Muscle of arm (tissue), 14 donors: ENCODE measurements at places on chromosomes 2 and 18. TPM values are rescaled to one million over a fixed set of nuclear protein-coding genes. Genes with fewer than 3 reads are reported as not detected.
A peak's percentile ranks its signal among the peaks of the same experiment; 100 is the strongest.

DNA sequence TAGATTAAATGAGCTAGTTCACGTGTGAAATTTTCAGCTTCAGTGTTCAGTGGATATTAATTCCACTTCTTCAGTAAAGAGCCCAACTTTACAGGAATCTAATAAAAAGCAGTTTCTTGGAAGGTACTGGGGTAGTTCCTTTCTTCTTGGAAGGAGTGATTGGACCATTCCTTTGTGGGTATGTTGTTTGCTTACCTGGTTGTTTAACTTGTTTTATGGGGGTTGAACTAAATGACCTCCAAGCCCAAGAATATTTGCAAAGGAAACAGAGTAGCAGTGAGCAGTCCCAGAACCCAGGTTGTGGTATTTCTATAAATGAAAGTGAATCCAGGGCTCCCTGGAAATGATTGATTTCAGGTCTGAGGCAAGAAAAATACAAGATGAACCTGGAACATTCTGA, 31.4 kb downstream of the KCNJ13 start:
- no peak for DNase-seq

DNA sequence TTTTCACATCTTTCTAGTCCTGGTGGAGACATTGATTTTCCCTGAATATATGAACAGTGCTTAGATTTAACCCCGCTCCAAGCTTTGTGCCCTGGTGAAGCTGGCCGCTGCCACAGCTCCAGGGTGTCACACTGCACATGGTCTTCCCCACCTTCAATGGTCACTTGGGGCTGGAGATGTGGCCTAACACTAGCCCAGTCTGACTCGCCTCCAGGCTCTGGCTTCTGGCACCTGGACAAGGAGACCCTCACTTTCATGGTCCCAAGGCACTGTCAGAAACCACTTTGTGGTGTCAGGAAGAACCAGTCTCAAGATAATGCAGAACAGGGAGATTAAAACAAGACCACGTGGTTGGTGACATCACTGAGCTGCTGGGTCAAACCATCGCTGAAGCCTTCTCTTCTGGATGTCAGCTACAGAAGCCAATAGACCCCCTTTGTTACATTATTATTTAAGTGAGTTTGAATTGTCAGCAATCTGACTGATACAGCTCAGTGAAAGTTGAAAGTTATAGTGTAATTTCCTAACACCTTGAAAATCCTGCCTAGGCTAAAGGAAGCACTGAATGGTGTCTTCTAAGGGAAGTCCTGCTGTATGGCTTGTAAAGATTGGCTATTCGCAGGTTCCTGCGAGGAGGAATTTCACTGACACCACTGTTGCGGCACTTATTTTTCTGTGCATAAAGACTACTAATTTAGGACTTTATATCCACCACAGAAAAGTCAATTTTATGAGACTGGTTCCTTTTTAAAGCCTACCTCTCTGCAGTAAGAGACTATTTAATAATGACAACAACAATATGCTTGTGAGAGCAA, 55.0 kb upstream of the CTDP1 start:
- no peak for DNase-seq

DNA sequence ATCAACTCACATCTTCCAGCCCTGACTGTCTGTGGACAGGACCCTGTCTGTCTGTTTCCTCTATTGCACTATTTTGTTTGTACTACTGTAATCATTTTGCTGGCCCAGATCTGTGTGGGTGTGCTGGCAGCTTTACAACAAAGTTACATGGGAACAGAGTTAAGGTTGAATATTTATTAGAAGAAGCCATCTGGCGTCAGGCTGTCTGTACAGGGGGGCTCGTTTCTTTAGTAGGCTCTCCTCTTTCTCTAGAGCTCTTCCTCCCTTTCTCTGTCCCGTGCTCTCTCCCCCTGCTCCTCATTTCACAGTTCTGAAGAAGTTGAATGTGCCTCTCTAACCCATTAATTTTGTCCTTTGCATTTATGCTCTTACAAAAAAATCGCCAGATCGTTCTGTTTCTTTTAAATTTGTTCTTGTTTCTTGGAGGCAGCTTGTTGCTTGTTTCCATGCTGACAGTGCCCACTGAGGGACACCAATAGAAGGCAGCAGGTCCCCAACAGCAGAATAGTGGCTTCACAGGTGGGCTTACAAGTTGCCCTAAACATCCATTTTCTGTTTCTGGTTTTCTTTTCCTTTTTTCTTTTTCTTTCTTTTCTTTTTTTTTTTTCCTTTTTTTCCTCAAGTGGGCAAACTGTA, 315.2 kb upstream of the ZEB2 start:
- peak; percentile 71 for DNase-seq

DNA sequence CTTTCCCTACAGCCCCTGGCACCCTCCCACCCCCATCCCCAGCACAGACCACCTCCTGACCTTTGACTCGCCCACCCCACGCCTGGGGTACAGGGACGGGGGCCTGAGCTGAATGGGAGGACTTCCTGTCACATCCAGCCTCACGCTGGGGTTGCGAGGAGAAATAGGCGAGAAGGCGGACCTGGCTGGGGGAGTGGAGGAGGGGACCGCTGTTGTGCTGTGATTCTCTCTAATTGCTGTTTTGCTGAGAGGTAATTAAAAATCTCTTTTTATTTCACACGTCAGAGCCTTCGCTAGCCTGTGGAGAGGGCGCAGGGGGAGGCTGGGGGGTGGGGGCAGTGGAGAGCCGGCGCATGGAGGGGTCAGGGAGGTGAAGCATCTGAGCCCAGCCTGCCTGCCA, 9.7 kb upstream of the ECEL1 start:
- no peak for DNase-seq

GRCh38 chr18:63192126-63192884, 127.3 kb downstream of the BCL2 start:
- no peak for DNase-seq

DNA sequence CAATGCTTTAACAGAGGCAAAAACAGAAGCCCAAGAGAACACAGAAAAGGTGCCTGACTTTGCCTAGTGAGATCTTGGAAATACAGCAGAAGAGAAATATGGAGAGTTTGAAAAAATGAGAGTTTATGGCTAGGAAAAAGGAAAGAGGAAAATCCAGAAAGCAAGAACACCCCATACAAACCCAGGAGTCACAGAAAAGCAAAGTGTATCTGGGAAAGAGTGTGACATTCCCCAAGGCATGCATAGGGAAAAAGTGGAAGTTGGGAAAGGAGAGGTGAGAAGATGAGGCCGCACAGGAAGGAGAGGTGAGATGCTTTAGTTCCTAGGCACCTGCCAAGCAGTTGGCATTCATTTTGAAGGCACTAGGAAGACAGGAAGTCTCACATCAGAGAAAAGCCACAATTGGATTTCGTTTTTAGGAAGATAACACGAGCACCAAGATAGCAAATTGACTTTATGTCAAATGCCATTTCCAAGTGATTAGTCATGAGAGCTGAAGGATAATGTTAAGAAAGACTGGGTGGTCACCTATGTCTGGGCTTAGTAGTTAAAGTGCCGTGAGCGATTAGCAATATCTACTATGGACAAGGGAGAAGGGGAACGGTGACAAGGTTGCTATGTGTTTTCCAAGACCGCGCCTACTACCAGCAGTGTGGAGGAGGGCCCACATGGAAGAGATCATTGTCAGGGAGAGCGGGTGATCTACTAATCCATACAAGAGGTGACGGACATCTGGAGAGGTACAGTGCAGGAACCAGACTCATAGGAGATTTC, 224.1 kb upstream of the PARD3B start:
- no peak for DNase-seq

GRCh38 chr18:24346254-24346653, 51.4 kb downstream of the OSBPL1A start:
- DNase-seq: no peak

GRCh38 chr2:175926272-175926671, 75.8 kb downstream of the LNPK start:
- no peak for DNase-seq

DNA sequence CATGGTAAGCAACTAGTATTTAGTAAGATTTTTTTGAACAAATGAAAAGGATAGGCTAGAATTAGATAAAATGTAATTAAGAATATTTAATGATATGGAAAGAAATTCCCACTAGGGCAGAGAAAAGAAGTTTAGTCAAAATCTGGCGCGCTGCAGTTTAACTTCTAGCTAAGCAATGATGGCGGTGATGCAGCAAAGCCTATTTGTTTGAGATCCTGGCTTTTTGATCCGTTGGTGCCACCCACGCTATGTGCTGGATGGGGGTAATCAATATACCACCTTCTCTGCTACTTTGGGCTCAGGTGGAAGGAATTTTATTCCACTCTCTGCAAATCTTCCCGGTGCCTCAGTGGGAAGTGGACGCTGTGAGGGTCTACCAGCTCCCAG, 421 bp upstream of the FAM171B start:
- peak; percentile 7 for DNase-seq

- DNase-seq: no peak
Observed at GRCh38 chr2:207883002-207883780, 113.5 kb upstream of the FZD5 start.

DNA sequence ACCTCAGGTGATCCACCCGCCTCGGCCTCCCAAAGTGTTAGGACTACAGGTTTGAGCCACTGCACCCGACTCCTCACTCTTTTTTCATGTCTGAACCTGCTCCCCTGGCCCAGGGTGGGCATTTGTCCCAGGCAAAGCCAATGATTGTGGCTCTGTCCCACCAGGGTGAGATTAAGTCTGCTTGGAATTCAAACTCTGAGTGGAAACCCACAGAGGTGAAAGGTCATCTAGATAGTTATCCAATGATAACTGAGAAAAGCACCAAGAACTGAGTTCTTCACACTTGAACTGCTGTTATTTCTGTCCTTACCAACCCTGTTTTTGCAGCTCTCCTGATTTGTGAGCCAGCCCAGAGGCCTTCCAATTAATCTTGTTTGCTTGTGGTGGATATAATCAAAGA, 62.4 kb upstream of the ACVR1 start:
- no peak for DNase-seq

DNA sequence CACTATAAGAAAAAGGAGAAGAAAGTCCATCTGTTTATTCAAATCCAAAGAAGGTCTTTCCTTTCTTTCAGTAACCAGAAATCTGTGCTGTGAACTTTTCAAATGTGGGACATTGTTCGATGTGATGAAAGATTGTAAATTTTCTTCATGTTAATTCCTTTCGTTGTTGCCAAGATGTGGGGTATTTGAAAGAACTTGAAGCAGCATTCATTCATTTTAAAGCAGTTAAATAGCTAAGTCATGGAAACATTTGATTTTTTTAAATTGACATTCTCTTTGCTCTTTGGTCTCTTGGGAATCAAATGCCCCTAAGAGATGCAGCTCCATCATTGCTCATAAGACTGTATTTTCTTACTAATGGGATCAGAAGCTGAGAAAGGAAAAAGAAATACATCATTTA, 93.7 kb upstream of the EHBP1 start:
- DNase-seq: no peak

GRCh38 chr2:77108915-77109314, 413.3 kb downstream of the LRRTM4 start:
- DNase-seq: no peak

DNA sequence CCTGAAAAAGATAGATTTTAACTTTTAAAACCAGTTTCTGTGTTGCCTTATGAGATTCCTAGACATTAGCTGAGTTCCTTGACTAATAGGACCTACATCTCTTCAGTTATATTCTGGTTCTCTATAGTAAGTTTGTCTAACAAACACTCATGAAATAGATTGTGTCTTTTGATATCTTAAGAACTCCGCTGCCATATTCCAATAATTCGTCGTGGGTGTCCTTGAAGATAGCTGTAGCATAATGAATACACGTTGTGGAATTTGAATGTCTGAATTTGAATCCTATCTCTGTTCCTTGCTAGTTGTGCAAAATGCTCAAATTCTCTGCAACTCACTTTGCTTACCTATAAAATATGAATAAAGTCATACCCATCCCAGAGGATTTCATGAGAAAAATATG, 176.8 kb upstream of the COL3A1 start:
- DNase-seq: no peak

- no peak for DNase-seq
Observed at GRCh38 chr2:81714817-81715216, 1410.3 kb upstream of the LRRTM1 start.

DNA sequence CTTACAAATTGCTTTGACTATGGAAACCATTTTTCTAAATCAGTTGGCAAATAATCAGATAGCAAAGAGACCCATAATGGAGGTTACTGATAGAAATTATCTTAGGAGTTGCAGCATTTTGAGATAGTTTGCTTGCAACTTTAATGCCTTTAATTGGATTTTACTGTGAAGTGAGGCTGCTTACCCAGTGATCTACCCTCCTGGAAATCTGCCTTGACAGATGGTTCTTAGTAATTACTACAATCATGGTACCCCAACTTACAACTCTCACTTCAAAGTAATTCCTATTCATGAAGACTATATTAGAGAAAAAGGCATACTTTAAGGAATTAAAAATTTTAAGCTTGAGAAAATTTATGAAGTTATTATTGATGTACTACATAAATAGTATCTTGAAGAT, 1288.6 kb upstream of the CDH2 start:
- DNase-seq: no peak

DNA sequence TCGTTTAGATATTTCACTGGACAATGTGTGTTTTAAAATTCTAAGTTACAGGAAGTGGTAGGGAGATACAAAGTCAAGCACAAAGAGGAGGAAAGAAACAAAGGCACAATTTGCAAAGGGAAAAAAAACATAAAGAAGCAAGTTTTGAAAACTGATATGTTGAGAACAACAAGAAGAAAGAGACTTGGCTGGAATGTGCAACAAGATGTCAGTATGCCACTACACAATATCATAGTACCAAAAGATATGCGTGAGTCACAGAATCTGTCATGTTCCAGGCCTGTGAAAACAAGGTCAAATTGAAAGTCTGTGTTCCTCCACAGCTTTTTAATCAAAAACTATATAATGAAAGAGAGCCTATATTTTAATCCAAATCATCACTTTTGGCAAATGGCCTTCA, 12.0 kb downstream of the EXOC6B start:
- no peak for DNase-seq

- no peak for DNase-seq
Observed at GRCh38 chr2:213224366-213224765, 59.9 kb upstream of the SPAG16 start.

DNA sequence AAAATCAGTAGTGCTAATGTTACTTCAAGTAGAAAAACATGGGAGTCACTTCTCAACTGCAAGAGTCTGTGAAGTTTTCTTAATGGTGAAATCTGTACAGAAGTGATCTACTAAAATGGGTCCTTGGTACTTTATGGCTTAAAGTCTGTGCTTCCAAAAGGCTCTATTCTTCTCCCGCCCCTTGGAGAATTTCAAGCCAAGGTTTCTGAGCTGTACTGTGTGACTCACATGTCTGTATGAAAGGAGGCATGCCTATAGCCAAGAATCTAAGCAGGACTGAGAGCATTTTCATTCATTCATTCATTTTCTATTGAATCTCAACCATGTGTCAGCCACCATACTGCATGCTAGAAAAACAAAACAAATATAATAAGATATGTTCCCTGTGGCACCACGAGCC, 19.8 kb upstream of the DDX18 start:
- no peak for DNase-seq

GRCh38 chr2:124187948-124188347, 162.9 kb downstream of the CNTNAP5 start:
- DNase-seq: no peak

The POTEI gene
- polyA plus RNA-seq: 0.07 TPM

The IAH1 gene
- 57.4 TPM for polyA plus RNA-seq

The NR4A2 gene
- 1.6 TPM for polyA plus RNA-seq

The C2orf78 gene
- not detected for polyA plus RNA-seq

The GPR45 gene
- not detected for polyA plus RNA-seq

The MRO gene
- 0.37 TPM for polyA plus RNA-seq

The NTSR2 gene
- not detected for polyA plus RNA-seq

The REG3A gene
- polyA plus RNA-seq: not detected
